Fibroblast of villous mesenchyme (primary cell): ENCODE measurements at places on chromosomes 1 and 21.

GRCh38 chr1:31476891-31477846 is 64.2 kb downstream of the SERINC2 start:
- DNase-seq: no peak

GRCh38 chr21:42554251-42554961 is 40.8 kb downstream of the SLC37A1 start:
- DNase-seq: no peak

GRCh38 chr1:172269644-172270043 is 150.8 kb upstream of the C1orf105 start:
- DNase-seq: peak; percentile 59

DNA sequence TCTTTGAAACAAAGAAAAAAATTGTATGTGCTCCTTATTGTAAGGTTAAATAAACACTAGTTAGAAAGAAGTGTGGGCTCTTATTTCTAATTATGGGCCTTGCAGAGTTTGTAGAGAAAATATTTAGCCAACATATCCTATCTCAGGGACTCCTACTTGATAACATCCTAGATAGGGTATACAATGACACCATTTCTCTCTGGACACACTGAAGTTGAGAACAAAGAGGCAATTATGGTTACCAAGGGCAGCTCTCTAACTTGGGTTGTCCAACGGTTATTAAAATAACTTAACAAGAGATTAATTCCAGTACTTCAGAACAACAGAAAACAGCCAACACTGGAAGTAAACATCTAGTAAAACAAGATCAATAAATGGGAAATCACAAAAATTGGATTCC is 69.0 kb upstream of the ZC3H11B start:
- no peak for DNase-seq

- no peak for DNase-seq
Observed at GRCh38 chr1:206143537-206144172, 26.5 kb upstream of the AVPR1B start.
